ENCODE measurements at places on chromosomes 3 and 15.

GRCh38 chr15:67832897-67833709, 6.7 kb downstream of the RNU6-1 start:
- DNase-seq = no peak

DNA sequence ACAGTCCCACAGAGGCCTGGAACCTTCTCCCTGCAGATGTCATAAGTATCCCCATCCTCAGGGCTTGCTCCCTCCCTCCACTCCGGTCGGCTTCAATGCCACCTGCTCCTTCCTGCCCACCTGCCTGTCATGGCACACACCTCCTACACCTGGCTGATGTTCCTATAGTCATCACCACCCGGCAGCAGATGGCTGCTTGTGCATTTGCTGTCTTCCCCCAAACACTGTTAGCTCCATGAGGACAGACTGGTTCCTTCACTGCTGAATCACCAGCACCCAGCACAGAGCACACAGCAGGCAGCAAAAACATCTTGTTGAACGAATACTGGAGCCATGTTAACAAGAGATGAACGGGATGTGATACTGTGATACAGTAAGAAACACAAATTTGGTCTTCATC, 14.8 kb downstream of the TARS3 start:
- DNase-seq = no peak

- no peak for DNase-seq
These were observed 139.8 kb downstream of the RPL22L1 start for GRCh38 chr3:170730071-170730812.

- DNase-seq = no peak
These were observed 1076.6 kb downstream of the IGSF11 start for GRCh38 chr3:117958027-117958426.

- DNase-seq = no peak
These were observed 2.5 kb downstream of the UBL7 start for GRCh38 chr15:74458473-74458872.

DNA sequence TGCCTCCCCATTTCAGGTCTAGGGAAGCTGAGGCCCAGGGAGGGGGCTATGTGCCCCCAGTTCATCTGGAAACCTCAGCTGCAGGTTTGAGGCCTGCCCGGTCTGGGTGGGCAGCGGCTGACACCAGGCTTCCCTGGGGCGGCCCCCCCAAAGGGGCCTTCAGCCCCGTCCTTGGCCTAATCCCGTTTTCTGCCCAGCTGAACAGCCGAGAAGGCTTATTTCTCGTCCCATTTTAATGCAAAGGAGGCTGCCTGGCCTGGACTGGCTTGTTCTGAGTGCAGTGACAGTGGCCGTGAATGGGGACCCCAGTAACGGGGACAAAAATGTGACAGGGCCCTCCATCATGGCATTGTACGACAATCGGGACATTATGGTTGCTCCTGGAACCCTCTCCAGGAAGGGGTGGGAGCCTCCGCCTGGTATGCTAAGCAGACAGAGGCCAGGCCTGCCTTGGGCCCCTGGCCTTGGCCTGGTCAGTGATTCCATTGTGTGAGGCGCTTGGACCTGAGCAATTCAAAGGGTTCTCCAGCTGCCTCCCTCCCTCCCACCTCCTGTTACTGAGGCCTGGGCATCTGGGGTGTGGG, 93.9 kb downstream of the WNT7A start:
- DNase-seq = no peak

- peak; percentile 86 for DNase-seq
These were observed 21.6 kb downstream of the SPTSSB start for GRCh38 chr3:161349529-161350312.

GRCh38 chr3:62228467-62228866, 144.9 kb downstream of the FEZF2 start:
- DNase-seq = no peak

DNA sequence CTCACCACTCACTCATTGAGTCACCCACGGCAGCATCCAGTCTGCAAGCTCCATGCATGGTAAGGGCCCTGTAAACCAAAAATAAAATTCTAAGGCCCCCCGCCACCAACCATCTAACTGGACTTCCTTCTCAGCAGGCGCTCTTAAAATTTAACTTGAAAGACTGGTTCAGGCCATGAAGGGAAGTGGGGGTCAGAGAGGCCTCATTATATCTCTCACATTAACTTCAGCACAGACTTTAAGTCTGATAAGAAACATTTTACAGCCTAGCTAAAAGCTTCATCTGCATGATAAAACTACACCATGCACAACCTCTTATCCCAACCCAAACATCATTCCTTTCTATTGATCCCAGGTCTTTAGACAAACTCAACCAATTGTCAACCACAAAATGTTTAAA, 38.5 kb downstream of the FBLN2 start:
- DNase-seq = no peak

GRCh38 chr3:126373682-126374601, 16.7 kb upstream of the KLF15 start:
- peak; percentile 54 for DNase-seq

- DNase-seq = no peak
These were observed 50.3 kb upstream of the ATP13A3 start for GRCh38 chr3:194536871-194537637.

GRCh38 chr15:50265620-50266019, at the start of gene HDC:
HDC (minus strand) TSS chr15:50265726; CDS start chr15:50265623, 103 bp downstream.
- DNase-seq = no peak

- DNase-seq = no peak
These were observed 308.0 kb upstream of the THBS1 start for GRCh38 chr15:39272901-39273300.

GRCh38 chr3:148599481-148599880, 98.2 kb upstream of the AGTR1 start:
- DNase-seq = no peak

DNA sequence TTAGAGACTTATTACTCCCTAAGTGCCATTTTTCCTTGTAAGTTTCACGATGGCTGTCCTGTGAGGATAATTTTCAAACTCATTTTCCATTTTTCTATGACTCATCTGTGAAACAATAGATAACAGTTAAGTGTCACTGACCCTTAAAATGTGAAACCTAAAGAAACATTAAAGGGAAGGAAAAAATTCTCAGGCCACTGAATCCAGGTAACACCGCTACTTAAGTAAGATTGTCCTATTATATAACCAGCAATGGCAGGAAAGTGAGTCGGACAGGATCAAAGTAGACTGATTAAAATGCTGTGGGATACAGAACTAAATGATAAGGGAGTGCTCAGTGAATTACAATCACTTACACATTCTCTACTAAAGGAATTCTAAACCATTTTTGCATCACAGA, 12.4 kb downstream of the PLD1 start:
- no peak for DNase-seq

DNA sequence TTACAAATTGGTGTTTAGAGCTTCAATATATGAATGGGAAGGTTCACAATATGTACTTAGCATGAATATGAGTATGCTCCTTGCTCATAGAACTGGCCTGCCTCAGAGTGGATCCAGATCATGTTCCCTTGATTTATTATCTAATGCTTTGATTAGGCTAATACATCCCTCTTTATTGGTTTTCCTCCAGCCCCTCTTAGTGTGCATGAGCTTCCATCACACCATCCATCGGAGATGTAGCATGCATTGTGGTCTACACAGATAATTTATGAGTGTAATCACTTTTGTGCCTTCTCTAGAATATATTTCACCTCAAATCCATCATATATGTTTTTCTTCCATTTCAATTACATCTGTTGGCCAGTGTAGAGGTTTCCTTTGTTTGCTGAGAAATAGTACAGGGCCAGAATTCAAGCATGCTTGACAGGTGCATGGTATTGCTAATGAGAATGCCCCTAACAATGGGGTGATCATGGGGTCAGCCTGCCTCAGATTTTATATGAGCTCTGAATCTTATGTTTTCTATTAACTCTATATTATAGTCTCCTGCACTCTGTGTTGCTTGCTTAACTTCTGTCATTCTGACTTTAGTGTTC, 786.4 kb upstream of the ARPP21 start:
- no peak for DNase-seq

DNA sequence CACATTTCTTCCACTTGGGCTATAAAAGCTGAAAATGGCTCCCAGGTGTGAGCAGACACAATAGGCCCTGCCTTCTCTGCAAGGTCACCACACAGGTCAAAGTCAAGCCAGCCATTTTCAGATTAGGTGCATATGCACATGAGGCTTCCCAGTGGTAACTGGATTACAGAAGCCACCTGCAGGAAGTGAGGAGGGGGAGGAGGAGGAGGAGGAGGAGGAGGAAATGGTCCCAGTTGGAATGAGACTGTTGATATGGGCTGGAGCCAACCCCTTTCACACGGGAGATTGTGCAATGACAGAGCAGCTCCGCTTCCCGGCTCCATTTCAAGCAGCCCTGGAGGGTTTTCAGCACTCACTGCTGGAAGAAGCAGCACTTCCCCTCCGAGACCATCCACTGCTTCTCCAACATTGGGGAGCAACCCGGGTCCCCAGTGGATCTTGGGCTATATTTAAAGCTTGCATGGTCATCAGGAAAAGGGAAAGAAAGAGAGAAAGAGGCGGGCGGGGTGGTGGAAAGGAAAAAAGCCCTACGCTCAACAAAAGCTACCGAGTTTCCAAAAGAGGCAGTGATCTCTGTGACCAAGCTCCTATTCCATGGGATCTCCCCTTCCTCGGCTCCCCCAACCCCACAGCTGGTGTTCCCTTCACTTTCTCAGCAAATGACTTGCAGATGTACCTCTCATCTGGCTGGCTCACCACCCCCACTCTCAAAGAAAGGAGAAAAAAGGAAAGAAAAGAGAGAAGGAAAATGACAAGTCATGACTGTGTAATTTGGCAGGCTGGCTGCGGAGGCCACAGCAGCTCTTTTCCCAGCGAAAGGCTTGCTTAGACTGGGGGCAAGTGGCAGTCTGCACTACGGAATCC, 58.3 kb downstream of the LRIG1 start:
- peak; percentile 79 for DNase-seq

GRCh38 chr15:50066202-50066601, 52.8 kb downstream of the ATP8B4 start:
- peak; percentile 9 for DNase-seq

GRCh38 chr3:64642327-64643151, 45.3 kb downstream of the ADAMTS9 start:
- DNase-seq = peak; percentile 49

GRCh38 chr3:69231929-69232440, 109.6 kb upstream of the LMOD3 start:
- no peak for DNase-seq

GRCh38 chr15:59309405-59309804, 63.3 kb downstream of the MYO1E start:
- DNase-seq = no peak

- no peak for DNase-seq
These were observed 44.7 kb downstream of the FAM43A start for GRCh38 chr3:194730365-194730764.

- DNase-seq = no peak
These were observed 37.0 kb downstream of the RASA2 start for GRCh38 chr3:141523615-141524375.

- DNase-seq = no peak
These were observed 118.5 kb downstream of the TLE3 start for GRCh38 chr15:69979262-69979661.

GRCh38 chr3:60294181-60294580, 957.1 kb downstream of the FHIT start:
- DNase-seq = peak; percentile 16

GRCh38 chr3:127011270-127011992, 28.5 kb downstream of the PLXNA1 start:
- peak; percentile 75 for DNase-seq

GRCh38 chr15:39699516-39700374, 82.9 kb downstream of the FSIP1 start:
- peak; percentile 31 for DNase-seq

DNA sequence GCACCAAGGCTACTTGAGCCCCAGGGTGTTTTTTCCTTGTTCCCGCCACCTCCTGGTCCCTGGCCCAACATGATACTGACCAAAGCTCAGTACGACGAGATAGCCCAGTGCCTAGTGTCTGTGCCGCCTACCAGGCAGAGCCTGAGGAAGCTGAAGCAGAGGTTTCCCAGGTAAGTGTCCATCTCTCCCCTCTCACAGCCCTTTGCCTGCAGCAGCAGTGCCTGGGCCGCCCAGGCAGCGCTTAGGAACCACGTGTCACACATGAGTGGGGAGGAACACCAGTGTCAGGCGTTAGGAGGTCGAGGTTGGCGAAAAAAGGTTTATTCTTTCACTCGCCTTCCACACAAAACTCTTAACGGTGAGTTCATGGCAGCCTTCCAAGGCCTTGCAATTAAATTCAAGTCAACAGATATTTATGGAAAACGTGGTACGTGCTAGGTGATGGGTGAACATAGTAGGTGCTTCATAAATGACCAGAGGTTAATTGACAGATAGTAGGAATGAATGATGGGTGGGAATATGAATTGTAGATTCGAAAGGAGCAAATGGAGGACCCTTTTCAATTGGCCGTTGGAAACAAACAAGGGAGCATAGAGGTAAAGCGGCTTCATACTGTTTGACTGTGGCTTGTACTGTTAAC, 486 bp downstream of the CDIN1 start:
- peak; percentile 9 for DNase-seq

GRCh38 chr3:101270149-101270548, 50.2 kb downstream of the IMPG2 start:
- no peak for DNase-seq

DNA sequence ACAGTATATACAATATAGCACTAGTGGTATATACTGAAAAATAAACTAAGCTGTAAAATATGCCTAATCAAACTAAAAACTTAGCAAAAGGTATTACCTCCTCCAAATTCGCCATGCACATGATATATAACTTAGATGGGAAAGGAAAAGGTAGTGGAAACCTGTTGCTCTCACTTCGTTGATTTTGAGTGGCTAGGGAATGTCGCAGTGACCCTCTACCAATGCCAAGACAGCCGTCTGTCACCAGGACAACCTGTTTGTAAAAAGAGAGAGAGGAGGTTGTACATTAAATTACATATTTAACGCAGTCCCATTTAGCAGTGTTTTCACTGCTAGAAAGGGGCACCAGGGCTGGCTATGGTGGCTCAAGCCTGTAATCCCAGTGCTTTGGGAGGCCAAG, 11.3 kb downstream of the INTS14 start:
- DNase-seq = no peak

DNA sequence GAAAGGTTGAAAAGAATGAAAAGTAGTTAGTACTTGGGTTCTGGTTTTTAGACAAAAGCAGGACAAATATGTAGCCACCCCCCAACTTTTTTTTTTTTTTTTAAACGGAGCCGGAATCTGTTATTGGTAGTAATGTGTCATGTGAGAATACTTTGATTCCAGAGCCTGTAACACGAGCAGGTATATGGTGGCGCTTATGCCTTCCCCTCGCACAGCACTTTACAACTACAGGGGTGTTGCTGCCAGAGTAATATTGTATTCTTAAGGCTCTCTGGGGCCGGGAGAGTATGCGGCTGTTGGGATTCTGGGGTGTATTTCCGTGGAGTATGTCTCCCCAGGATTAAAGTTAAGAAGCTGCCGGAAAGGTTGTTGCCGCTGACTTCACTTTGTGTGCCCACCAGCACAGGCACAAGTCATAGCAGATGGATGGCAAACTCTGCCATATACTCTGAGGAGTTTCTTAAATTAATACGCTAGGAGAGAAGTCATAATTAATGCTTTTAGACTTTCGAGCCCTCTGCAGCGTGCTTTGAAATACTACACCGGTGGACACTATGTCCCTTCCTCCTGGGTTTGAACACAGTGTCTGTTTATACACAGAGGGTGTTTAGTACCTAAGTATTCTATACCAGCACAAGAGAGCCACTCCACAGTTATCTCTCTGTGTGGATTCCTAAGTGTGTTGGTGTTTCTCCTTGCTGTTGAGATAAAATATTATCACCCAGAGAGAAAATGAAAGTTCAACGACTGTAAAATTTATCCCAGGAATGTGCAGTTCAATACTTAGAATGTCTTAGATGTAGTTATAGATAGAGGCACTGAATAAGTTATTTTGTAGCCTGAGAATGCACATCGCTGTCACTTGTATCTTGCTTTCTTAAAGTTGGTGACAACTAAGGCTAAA, 1.4 kb downstream of the MBNL1 start:
- DNase-seq = peak; percentile 46

- peak; percentile 67 for DNase-seq
These were observed 12.8 kb downstream of the VILL start for GRCh38 chr3:38003371-38003816.

All from foreskin fibroblast (primary cell).